Activated T-cell treated with anti-CD3 and anti-CD28 coated beads, Interleukin-2, amount 50 U/mL, for 1 hour (primary cell): ENCODE measurements at places on chromosomes 12 and 14.

DNA sequence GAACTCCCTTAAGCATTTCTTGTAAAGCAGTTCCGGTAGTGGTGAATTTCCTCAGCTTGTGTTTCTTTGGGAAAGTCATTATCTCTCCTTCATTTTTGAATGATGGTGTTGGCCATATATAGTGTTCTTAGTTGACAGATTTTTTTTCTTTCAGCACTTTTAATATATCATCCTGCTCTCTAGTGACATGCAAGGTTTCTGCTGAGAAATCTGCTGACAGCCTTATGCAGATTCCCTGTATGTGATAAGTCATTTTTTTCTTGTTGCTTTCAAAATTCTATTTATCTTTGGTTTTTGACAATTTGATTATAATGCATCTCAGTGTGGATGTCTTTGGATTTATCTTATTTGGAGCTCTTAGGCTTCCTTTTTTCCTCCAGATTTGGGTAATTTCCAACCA is 135.7 kb downstream of the PTPRO start:
- no peak for DNase-seq

GRCh38 chr14:29444216-29444615 is 483.4 kb downstream of the PRKD1 start:
- no peak for DNase-seq

GRCh38 chr12:28257411-28257810 is 67.2 kb downstream of the CCDC91 start:
- no peak for DNase-seq

GRCh38 chr12:108099073-108099472 is 30.0 kb upstream of the WSCD2 start:
- DNase-seq = no peak

DNA sequence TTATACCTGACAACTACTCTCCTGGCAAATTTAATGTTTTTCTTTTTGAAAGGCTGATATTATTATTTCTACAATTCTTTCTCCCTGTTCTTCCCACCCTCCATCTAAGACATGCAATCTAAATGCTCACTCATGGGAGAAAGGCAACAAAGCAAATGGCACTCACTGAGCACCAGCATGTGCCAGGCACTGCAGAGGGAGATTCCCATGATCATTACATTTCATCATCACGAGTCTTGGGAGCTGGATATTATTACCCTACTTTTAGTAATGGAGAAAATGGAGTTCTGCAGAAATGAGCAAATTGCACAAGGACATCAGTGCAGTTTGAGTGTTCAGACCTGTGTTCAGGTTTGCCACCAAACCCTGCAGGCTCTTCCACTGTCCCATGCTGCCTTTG is 27.9 kb downstream of the PPM1H start:
- no peak for DNase-seq

- DNase-seq = no peak
These were observed 715.6 kb upstream of the FLRT2 start for GRCh38 chr14:84814391-84814790.

- no peak for DNase-seq
These were observed 50.3 kb downstream of the RIMBP2 start for GRCh38 chr12:130665753-130666152.

- peak; percentile 64 for DNase-seq
These were observed 31.9 kb downstream of the CCDC91 start for GRCh38 chr12:28222081-28222700.

DNA sequence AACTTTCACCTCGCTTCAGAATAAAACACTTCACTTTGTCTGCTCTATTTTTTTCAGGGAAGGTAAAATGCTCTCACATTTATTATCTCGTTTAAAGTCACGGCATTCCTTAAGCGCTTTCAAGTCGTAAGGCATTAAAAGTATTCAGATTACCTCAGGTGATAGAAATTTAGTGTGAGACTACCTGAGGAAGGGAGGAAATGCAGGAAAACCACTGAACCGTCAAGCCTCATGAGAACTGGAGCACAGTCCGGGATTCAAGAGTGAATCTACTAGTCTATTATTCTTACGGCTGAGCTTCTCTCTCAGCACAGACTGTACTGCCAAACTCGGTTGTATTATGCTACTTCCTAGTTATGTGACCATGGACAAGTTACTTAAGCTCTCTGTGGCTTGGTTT is 8.3 kb upstream of the PPFIBP1 start:
- DNase-seq = no peak

- no peak for DNase-seq
These were observed 29.4 kb downstream of the SYNE3 start for GRCh38 chr14:95486875-95487668.

DNA sequence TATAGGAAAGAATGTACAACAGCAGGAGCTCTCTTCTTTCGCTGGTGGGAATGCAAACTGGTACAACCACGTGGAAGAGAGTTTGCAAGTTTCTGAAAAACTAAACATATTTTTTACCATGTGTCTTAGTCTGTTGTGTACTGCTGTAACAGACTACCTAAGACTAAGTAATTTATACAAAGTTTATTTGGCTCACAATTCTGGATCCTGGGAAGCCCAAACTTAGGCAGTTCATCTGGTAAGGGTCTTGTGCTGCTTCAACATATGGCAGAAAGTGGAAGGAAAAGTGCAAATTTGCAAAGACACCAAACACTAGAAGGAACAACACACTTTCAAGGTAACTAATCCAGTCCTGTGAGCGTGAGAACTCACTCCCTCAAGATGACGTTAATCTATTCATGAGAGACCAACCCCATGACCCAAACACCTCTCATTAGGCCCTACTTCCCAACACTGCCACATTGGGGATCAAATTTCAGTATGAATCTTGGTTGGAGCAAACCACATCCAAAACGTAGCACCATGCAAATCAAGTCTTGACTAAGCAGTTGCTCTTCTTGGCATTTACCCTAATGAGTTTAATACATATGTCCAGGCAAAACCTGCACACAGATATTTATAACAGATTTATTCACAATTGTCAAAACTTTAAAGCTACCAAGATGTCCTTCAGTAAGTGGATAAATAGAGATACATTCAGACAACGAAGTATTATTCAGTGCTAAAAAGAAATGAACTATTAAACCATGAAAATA is 481.9 kb upstream of the FOXG1 start:
- DNase-seq = no peak

DNA sequence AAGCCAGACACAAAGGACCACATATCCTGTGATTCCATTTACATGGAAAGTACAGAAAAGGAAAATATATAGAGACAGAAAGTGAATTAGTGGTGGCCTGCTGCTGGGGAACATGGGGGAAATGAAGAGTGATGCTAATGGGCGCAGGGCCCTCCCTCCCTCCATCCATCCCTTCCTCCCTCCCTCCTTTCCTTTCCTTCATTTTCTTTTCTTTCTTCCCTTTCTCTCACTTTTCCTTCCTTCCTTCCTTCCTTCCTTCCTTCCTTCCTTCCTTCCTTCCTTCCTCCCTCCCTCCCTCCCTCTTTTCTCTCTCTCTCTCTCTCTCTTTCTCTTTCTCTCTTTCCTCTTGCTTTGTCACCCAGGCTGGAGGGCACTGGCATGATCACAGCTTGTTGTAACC is 37.3 kb downstream of the ARL6IP4 start:
- no peak for DNase-seq
